ENCODE measurements at places on chromosomes 3 and 15. TPM values are rescaled to one million over a fixed set of nuclear protein-coding genes. Genes with fewer than 3 reads are reported as not detected.

HMG20A gene
- 34.4 TPM for total RNA-seq

ITGA11 gene
- total RNA-seq = under 0.01 TPM

LTK gene
- total RNA-seq = under 0.01 TPM

APOD gene
- 1.3 TPM for total RNA-seq

TGM4 gene
- total RNA-seq = not detected

STXBP5L gene
- not detected for total RNA-seq

ADCY5 gene
- total RNA-seq = not detected

POC1A gene
- total RNA-seq = 9.1 TPM

GOLGA6L10 gene
- 0.15 TPM for total RNA-seq

NR1I2 gene
- total RNA-seq = 0.15 TPM

CPN2 gene
- total RNA-seq = not detected

ADGRG7 gene
- total RNA-seq = not detected

NR2E3 gene
- total RNA-seq = 0.15 TPM

DZIP3 gene
- total RNA-seq = 7.0 TPM

HRG gene
- total RNA-seq = not detected

GOLIM4 gene
- 46.4 TPM for total RNA-seq

ZNF639 gene
- total RNA-seq = 54.4 TPM

GP5 gene
- not detected for total RNA-seq

FBXL2 gene
- 12.7 TPM for total RNA-seq

USP4 gene
- total RNA-seq = 15.9 TPM

CD86 gene
- total RNA-seq = not detected

HCLS1 gene
- 55.2 TPM for total RNA-seq

TTC14 gene
- total RNA-seq = 36.8 TPM

MUC20 gene
- total RNA-seq = not detected

SCG5 gene
- 3.2 TPM for total RNA-seq

CFAP100 gene
- not detected for total RNA-seq

AGBL1 gene
- total RNA-seq = not detected

MNS1 gene
- 1.5 TPM for total RNA-seq

RNF168 gene
- total RNA-seq = 34.2 TPM

FOXB1 gene
- not detected for total RNA-seq

ZNF35 gene
- total RNA-seq = 21.4 TPM

QTRT2 gene
- total RNA-seq = 23.4 TPM

TNFAIP8L3 gene
- 10.2 TPM for total RNA-seq

SLC7A14 gene
- 1.4 TPM for total RNA-seq

LRRK1 gene
- 5.2 TPM for total RNA-seq

FSD2 gene
- not detected for total RNA-seq

FMN1 gene
- total RNA-seq = under 0.01 TPM

SGO1 gene
- 7.5 TPM for total RNA-seq

ABHD17C gene
- total RNA-seq = 4.2 TPM

RAB7A gene
- 24.8 TPM for total RNA-seq

MEGF11 gene
- total RNA-seq = not detected

SLC28A2 gene
- not detected for total RNA-seq
